Astrocyte of the spinal cord (primary cell): ENCODE measurements at places on chromosomes 7 and 10.

- DNase-seq = no peak
These were observed 185.1 kb upstream of the KLF6 start for GRCh38 chr10:3969876-3970666.

DNA sequence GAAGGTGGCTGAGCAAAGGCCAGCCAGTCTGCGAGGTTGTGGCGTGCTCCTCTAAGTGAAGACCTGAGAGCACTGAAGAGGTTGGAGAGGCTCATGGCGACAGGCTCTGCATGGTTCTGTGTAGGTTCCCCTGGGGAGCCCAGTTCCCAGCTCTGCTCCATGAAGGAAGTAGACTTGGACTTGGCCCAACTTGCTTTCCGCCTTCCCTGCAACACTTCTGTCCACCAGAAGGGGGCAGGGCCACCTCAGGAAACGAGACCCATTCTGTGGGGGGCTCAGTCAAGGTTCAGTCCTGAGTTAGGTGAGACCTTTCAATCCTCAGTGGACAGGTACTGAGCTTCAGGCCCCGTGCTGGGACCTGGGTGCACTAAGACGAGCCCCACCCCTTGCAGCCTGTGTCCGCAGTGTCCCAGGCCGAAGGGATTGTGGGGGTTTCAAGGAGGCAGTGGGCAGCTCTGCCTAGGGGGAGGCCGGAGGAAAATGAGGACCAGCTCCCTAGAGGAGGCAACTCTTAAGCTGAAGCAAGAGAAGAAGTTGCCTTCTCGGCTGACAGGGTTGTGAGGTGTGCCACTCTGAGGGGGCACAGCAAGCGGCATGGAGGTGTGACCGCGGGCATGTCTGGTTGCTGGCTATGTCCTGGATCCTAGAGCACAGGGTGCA lies 15.0 kb upstream of the PCBD1 start:
- DNase-seq = peak; percentile 50

DNA sequence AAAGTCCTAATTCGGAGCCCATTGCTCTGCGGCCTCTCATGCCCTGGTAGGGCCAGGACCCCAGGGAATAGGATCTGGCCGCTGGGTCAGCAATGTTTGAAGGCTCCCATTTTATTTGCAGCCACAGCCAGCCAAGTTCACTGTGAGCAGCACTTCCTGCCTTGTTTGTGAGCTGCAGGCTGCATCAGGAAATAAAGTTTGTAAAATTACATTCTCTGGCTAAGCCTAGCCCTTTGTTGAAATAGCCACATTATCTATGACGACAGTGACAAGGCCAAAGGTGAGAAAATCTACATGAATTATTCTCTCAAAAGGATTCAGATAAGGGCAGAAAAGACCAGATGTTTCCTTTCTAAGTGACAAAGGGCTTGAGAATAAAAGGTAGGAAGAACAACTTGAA lies 23.7 kb upstream of the ITGB1 start:
- peak; percentile 58 for DNase-seq

- no peak for DNase-seq
These were observed 13.6 kb downstream of the ANXA11 start for GRCh38 chr10:80191589-80192270.

DNA sequence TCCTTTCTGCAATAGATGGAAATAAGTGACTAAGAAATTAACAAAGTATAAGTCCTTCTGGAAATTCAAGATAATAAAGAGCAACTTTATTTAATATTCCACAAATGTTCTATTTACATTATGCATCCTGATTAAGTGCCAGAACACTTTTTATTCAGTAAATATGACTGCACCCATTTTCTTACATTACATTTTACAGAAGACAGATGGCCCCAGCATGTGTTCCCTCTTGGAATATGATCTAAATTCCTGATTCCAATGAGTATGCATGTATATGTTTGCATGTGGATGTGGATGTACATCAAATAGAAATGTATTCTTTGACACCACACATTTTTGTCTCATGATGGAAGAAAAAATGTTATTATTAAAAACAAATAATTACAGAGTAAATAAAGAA lies 628.7 kb upstream of the SEMA3D start:
- DNase-seq = no peak

DNA sequence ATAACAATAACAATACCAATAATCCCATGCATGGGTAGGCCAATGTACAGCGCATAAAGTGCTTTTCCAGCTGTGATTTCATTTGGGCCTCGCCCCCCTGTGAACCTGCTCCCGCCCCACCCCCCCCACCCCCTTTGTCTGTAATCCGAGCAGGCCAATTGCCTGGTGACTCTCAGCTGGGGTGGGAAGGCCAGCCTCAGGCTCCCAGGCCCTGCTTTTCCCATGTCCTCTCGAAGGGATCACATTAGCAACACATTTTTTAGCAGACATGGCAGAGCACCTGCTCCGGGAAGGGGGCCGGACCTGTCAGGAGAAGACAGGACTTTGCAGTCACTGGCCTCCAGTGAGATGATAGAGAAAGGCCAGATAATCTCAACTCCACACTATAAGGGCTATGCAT lies 439.3 kb downstream of the RPS24 start:
- no peak for DNase-seq

DNA sequence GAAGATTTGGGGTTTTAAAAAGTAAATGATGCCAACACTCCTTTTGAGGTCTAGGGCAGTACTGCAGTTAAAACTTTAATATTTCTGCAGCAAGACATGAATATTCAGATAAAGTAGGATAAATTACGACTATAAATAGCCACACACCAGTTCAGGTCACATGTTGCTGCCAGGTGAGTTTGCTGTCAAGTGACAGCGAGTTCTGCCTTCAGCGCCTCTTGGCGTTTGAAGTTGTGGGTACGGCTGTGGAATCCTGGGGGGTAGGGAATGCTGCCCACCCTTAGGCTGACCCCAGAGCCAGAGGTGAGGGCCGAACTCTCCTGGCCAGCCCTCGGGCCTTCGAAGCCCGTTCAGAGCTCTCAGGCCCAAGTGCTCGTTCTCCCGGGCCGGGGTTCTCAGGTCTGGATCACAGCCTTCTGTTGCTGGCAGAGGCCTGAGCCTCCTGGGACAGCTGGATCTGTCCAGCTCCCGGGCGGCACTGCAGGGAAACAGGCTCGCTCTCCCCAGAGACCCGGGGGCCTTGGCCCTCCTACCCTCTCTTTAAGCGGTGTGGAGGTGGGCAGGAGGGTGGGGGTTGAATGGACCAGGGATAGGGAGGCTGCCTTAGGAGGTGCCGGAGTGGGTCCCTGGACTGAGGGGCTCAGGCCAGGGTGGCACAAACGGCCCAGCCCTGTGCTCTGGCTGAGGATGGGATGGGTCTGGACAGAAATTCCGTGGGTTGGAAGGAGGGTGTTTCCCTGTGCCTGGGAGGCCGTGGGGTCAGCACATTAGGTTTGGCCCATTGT lies 5.4 kb downstream of the BRI3 start:
- DNase-seq = no peak

DNA sequence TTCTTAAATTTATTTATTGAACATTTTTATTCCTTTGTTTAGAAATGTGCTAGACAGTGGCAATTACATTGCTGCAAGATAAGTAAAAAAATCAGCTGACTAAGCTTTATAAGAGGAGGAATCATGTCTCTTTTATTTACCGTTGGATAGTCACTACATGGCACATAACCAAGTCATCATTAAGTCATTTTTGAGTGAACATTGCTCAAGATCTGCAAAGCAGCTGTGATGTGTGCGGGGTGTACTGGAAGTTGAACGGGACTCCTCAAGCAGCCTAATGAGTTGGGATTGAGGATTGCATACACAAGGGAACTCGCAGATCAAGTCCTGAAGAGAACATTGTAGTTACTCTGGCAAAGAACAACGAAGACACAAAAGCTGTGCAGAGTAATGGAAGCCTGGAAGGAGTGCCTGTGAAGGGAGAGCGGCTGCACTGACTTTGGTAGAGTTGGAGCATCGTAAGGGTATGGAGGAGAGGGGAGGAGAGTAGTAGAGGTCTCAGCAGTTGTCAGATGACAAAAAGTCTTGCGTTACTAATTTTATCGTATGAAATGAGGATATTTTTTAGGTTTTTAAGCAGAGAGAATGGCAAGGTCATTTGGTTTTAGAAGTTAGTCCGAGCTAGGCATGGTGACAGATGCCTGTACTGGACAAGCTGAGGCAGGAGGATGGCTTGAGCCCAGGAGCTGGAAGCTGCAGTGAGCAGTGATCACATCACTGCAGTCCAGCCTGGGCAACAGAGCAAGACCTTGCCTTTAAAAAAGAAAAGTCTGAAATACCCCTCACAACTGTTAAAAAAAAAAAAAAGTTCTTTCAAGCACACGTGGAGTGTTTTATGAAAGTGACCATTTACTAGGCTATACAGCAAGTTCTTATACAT lies 95.1 kb downstream of the BMPR1A start:
- DNase-seq = peak; percentile 46

GRCh38 chr10:1044964-1045363 lies 4.0 kb downstream of the IDI1 start:
- no peak for DNase-seq

GRCh38 chr7:36650766-36651312 lies 73.5 kb downstream of the AOAH start:
- no peak for DNase-seq

DNA sequence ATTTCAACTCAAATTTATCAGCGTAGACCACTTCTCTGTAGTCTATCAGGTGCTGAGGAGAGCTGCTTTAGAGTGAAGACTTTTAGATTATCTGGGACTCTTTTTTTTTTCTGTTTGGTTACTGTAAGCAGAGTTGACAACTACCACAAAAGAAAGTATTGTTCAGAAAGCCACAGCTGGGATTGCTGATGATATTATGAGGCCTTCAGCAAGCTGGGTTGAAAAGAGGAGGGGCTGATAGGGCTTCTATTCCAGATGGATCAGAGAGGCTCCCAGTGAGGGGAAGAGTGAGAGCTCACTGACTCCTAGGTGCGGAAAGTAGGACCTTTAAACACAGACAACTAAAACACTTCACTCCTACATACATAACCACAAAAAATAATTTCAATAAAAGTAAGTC lies 188.5 kb upstream of the FERD3L start:
- DNase-seq = no peak

DNA sequence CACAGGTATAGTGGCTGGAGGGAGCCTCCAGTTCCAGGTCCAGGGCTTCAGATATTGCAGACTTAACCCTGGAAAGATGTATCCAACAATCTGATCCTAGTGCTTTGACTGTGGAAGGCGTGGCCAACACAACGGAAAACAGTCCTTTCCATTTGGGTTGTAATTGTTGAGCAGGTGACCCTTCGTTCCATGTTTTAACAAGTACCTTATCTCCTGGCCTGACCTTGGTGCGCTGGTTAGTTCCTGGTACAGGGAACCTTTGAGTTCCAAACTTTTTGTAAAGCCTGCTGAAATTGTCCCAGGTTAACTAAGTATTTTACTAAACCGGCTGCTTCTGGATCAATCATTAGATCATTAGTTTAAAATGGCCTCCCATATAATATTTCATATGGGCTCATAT lies 23.9 kb upstream of the GIMAP6 start:
- DNase-seq = no peak

- DNase-seq = no peak
These were observed 195.0 kb downstream of the DNAJC1 start for GRCh38 chr10:21808550-21808949.

DNA sequence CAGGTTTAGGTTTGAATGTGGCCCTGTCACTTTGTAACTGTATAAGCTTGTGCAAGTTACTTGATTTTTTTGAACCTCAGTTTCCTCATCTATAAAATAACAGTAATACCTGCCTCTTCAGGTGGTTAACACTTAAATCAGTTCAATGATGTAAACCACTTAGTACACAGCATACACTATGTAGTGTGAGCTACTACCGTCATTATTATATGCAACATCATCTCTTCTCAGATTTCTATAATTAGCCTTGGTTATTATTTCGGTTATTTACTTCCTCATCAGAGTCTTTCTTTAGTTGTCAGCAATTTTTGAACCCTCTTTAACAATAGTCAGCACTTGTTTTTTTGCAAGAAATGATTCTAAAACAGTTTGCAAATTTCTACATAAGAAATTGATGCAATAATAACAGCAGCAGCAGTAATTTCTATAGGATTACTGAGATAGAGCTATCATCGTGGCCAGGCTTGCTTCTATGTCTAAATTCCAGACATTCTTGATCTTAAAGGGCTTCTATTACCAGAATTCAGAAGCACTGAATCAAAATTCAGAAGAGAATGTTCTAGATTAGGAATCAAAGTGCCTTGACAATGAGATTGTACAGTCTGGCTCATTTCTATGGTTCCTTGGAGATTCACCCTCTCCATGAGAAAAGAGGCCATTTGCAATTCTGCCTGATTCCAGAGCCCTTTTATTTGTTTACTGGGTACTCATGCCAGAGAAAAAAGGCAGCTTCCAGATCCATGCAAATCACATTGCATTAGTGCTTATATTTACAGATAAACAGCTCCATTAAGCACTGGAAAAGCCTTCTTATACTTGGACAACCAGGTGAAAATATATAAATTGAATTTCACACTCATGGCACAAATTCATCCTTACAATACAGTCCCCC lies 25.0 kb upstream of the WDR11 start:
- no peak for DNase-seq

DNA sequence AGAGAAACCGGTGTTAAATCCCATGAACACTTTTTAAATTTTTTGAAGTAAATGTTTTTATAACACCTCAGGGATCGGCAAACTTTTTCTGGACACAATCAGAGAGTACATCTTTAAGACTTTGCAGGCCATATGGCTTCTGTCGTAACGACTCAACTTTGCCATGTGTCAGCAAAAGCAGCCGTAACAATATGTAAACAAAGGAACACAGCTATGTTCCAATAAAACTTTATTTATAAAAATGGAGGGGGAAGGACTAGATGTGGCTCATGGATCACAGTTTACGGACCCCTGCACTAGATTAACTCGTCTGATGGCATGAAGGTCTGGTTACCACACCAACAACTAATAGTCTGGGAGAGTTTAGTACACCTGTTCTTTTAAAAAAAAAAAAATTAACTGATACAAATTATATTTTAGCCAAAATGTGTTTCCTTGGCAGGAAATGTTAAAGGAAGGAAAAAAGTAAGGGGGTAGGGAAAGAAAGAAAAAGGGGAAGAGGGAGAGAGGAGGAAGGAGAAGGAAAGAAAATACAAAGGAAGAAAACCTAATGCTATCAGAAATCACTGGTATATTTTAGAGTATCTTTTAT lies 50.2 kb downstream of the ABI1 start:
- no peak for DNase-seq
